ENCODE measurements at places on chromosomes 7 and 10. TPM values are rescaled to one million over a fixed set of nuclear protein-coding genes. Genes with fewer than 3 reads are reported as not detected.

DNA sequence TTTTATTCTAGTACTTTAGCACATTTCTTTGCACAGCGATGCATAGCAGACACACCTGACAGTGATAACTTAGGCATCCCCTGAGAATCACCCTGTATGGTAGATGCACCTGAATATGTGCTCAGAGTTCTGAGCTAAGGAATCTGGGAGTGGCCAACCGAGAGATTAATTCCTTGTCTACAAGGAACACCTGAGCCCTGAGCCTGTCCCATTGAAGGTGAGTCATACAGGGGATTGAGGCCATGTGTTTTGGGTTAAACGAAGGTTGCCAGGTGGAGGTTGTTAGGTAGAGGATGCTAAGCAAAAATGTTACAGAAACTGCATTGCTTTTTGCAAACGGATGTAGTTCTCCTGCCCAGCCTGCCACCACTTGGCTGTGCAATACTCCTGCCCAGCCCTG lies 128.9 kb downstream of the AMPH start:
- no peaks in the 10 kb centered on the region for H3K27me3 ChIP-seq
- H3K4me1 ChIP-seq: no peaks in the 10 kb centered on the region
- DNase-seq: no peak

Gene FOXP2
- total RNA-seq: 5.6 TPM

GRCh38 chr7:36979810-36980248 lies 255.5 kb upstream of the AOAH start:
- no peak for DNase-seq
- no peak overlapping the region for H3K27ac ChIP-seq
- H3K36me3 ChIP-seq: no peaks in the 10 kb centered on the region
- no peaks in the 10 kb centered on the region for H3K27me3 ChIP-seq
- H3K4me1 ChIP-seq: peaks cover 2% of the 10 kb centered on the region

DNA sequence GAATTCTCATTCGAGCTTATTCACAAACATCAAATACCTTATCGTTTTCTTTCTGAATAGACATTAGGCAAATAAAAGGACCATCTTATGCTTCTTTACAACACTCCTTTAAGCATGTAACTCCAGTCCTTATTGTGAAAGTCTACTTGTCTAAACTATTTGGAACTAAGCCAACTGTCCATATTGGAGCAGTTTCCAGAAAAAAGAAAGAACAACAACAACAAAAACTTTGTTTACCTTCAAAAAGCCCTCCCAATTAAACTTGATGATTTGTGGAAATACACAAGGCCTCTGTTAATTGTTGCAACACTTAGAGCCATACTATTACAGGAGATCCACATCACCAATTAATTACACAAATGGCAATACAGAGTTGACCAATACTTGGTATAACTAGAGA lies 163.6 kb downstream of the GALNT11 start:
- no peak overlapping the region for H3K4me3 ChIP-seq
- H3K27me3 ChIP-seq: no peaks in the 10 kb centered on the region
- no peak for DNase-seq
- H3K36me3 ChIP-seq: peaks cover 37% of the 10 kb centered on the region
- no peaks in the 10 kb centered on the region for H3K4me1 ChIP-seq
- H3K27ac ChIP-seq: no peak overlapping the region

- no peaks in the 10 kb centered on the region for H3K27me3 ChIP-seq
- no peak overlapping the region for H3K4me3 ChIP-seq
- H3K36me3 ChIP-seq: no peaks in the 10 kb centered on the region
- no peak for DNase-seq
- H3K27ac ChIP-seq: no peak overlapping the region
These were observed 8.8 kb upstream of the SPAM1 start for GRCh38 chr7:123916240-123916724.

- peak overlapping the region; percentile 99 for H3K27ac ChIP-seq
- H3K4me3 ChIP-seq: peak overlapping the region; percentile 91
- DNase-seq: no peak
- H3K27me3 ChIP-seq: no peaks in the 10 kb centered on the region
- H3K36me3 ChIP-seq: no peaks in the 10 kb centered on the region
These were observed 694 bp upstream of the WASL start for GRCh38 chr7:123749537-123749857.

DNA sequence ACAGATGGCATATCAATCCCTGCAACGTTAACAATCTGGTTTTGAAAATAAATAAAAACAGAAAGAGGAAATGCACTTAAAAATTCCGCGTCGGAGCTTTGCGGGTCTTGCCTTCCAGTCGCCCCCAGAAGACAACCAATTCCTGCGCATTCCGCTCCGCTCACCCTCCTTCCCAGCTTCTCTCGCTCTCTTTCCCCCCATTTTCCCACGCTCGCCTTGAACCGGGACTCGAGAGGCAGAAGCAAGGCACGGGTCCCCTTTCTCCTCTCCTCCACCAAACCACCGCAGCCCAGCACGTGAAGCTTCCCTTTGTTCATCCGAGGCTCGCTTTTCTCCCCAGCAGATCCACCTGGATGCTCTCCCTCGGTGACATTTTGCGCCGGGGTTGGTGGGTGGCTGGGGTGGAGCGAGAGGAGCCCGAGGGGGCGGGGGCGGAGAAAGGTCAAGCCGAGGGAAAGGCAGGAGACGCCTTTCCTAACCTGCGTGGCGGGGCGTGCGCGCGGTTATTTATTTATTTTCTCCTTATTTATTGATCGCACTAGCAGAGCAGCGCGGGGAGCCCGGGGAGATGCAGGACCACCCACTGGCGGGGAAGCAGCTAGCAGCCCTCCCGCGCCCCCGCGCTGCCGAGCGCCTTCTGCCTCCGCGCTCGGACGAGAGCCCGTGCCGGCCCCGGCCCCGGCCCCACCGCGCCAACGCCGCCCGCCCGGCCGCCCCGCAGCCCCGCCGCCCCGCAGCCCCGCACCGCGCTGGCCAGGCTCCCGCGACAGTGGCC lies at the start of gene KCND2:
Gene KCND2, plus strand, starts transcription at position 475 of the 775 bp plus-strand sequence.
- H3K4me3 ChIP-seq: peak within 1 kb of the TSS; percentile 63
- no peak within 1 kb of the TSS for H3K27ac ChIP-seq
- H3K4me1 ChIP-seq: no peaks in the 10 kb centered on the region
- H3K36me3 ChIP-seq: no peaks in the 10 kb centered on the region

DNA sequence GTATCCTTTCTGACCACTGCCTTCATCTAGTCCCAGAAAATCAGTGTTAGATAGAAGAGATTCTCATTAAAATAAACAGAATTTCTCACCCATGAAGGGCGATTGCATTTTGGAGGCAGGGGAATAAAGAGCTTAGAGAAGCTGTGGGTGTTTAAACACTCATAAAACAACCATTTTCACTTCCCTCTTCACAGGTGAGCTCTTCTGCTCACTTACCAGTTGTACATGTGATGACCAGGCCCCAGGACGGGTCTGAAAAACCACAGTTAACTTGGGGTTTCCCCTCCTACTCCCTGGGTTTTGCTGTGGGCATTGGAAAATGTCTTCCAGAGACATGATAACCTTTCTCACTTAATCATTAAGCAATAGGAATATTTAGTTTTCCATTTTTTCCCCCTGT lies 411.6 kb upstream of the DPP6 start:
- no peak overlapping the region for H3K27ac ChIP-seq
- no peaks in the 10 kb centered on the region for H3K27me3 ChIP-seq
- no peak overlapping the region for H3K4me3 ChIP-seq
- H3K36me3 ChIP-seq: no peaks in the 10 kb centered on the region
- no peaks in the 10 kb centered on the region for H3K4me1 ChIP-seq

Gene PHKG1
- total RNA-seq: 0.57 TPM

- H3K4me3 ChIP-seq: no peak overlapping the region
- peaks cover 9% of the 10 kb centered on the region for H3K4me1 ChIP-seq
- no peaks in the 10 kb centered on the region for H3K36me3 ChIP-seq
- H3K27ac ChIP-seq: no peak overlapping the region
These were observed 6.8 kb upstream of the CSTF2T start for GRCh38 chr10:51706225-51706624.

Gene SNX10
- total RNA-seq: not detected
